Left ventricle myocardium inferior (tissue), 1 donor: ENCODE measurements at places on chromosomes 6 and 20. TPM values are rescaled to one million over a fixed set of nuclear protein-coding genes. Genes with fewer than 3 reads are reported as not detected.

SLC32A1 gene
- total RNA-seq, result not detected

HRH3 gene
- total RNA-seq, result not detected

RAET1E gene
- total RNA-seq, result 0.19 TPM

COL20A1 gene
- total RNA-seq, result not detected

GPX5 gene
- not detected for total RNA-seq

ZFP64 gene
- 8.4 TPM for total RNA-seq

PSMB1 gene
- total RNA-seq, result 141 TPM

LST1 gene
- total RNA-seq, result 6.5 TPM

KCNS1 gene
- total RNA-seq, result 0.14 TPM
